CD4-positive, alpha-beta T cell treated with Interleukin-15 for 4 hours (primary cell): ENCODE measurements at places on chromosomes 16 and 17.
A peak's percentile ranks its signal among the peaks of the same experiment; 100 is the strongest.

- no peak for DNase-seq
Observed at GRCh38 chr17:21376759-21377690, 868 bp downstream of the KCNJ12 start.

- peak; percentile 74 for DNase-seq
Observed at GRCh38 chr17:76681222-76682137, 29.3 kb downstream of the MXRA7 start.

DNA sequence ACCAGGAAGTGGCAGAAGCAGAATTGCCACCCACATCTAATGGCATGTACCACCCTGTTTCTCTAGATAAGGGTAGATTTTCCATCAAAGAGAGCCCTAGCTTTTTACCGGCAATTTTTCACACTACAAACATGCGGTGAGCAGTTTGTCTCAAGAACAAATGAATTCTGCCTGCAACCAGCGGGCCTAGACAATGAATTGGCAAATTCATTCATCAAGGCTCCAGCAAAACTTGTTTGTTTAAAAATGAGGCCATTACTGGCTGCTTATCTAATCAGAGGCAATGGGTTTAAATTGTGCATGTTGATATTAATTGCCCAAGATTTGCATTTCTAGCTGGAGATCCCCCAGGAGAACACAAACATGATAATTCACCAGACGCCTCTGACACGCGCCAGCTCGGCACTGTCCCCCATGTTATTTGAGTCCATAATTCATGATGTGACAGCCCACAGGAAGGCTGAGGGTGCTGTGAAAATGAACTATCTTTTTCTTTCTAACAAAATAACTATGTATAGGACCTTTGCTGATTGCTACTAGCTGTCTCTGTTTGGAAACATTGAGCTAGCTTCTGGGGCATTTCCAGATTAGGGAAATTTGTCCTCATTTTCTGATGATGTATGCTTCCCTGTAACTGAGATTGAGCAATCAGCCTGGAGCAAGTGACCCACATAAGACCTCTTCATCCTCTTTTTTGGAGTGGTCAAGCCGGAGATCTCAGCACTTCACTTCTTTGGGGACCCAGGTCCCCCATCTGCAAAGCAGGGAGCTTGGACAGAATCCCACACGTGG lies 80.8 kb downstream of the CNGB1 start:
- no peak for DNase-seq

- no peak for DNase-seq
Observed at GRCh38 chr16:88691129-88691813, 5.0 kb upstream of the SNAI3 start.

DNA sequence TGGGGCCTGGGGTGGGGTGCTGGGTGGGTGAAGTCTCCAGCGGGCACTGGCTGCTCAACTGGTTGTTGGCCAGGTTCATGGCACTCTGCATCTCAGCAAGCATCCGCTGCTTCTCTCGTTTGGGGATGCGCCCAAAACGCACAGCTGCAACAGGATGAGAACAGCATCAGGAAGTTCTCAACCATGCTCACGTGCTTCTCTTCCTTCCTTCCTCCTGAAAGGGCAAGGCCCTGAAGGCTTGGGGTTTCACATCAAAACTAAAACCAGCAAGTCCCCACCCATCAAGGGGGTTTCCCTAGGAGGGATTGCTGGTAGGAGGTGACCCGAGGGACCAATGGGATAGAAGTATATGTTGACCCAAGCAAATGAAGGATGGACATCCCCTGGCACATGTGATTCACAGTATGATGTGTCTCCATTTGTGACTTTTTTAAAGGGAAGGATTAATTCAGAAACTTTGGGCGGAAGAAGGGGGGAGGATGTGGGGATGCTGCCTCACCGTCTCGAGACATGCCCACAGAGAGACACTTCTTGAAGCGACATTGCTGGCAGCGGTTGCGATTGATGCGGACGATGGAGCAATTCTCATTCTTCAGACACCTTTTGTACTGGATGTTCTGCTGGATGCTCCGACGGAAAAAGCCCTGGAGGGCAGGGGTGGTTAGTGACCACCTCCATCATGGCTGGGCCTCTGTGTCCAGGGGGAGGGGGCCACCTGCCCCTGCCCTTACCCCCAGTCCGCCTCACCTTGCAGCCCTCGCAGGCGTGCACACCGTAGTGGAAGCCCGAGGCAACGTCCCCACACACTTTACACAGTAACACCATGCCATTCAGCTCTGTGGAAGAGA lies 4.2 kb downstream of the NR1D1 start:
- DNase-seq, result peak; percentile 97

DNA sequence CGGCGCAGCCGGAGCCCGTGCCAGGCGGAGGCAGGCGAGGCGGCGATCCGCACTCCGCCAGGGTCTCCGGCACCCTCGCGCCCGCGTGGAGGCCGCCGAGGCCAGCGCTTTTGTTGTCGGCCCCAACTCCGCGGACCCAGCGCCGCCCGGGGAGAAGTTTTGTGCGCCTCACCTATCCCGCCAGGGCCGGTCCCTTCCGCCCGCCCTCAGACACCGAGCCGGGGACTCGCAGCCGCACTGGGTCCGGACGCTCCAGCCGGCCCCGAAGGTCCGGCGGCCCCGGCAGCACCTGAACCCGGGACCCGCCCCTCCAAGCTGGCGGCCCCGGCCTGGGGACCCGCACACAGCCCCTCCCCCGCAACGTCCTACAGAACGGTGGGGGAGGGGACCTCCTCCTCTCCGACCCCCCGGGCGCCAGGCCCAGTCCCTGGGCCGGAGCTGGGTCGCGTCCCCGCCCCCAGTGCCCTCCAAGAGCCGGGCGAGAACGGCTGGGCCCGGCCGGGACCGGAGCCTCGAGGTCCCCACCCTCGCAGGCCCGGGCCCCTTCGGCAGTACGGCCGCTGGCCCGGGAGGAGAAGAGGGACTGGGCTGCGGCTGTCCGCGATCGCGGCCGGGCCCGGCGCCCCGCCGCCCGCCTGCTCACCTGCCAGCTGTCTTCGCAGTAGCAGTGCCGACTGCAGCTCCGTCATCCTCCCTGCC lies 698 bp downstream of the UBE2G1 start:
- peak; percentile 5 for DNase-seq

- DNase-seq, result no peak
Observed at GRCh38 chr17:47686276-47686635, 7.7 kb upstream of the TBKBP1 start.

DNA sequence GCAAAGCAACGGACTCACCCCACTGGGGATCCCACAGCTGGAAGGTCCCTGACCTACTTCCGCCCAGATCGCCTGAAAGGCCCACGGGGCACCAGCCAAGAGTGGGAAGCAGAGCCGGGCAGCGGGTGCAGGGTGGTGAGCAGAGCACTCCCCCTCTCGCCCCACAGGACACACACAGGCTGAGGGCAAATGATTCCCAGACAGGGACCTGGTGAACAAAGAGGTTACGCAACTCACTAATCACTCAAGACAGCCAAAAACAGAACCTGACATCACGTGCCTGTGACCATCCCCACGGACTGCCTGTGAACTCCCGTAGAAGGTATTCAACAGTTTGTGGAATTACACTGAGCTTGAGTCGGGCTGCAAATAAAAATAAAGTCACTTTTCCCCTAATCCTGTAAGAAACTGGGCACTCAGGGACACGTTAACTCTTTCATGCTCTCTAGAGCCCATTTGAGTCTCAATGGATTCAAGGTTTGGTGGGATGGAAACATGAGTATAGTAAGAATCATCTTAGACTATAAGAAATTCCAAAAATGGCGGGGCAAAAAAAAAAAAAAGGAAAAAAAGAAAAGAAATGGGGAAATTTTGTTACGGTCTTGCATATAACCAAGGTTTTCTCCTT lies 396.1 kb downstream of the SOX9 start:
- DNase-seq, result no peak

- no peak for DNase-seq
Observed at GRCh38 chr17:59221159-59221847, 992 bp downstream of the GDPD1 start.

DNA sequence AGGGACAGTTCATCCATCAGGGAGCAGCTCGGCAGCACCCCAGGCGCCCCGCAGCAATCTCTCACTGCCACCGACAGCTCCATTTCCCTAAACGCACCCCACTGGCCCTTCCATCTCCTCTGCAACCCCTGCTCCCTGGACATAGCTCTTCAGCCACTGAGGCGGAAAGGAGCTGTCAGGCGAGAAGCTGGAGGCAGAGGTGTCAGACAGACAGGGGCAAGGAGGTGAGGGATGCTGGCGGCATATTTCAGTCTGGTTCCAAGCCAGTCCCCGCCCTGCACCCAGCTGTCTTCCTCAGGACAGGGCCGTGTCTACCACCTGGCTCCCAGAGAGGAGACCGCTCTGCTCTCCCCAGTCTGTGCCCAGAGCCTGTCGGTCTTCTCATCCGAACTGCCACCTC lies 9.7 kb downstream of the ACLY start:
- DNase-seq, result no peak

GRCh38 chr17:75242461-75243042 lies 18.9 kb downstream of the GGA3 start:
- peak; percentile 41 for DNase-seq
